Suprapubic skin (tissue), 4 donors: ENCODE measurements at places on chromosomes 5 and 9.

GRCh38 chr9:89191004-89191403, 12.4 kb upstream of the SHC3 start:
- no peak for DNase-seq

DNA sequence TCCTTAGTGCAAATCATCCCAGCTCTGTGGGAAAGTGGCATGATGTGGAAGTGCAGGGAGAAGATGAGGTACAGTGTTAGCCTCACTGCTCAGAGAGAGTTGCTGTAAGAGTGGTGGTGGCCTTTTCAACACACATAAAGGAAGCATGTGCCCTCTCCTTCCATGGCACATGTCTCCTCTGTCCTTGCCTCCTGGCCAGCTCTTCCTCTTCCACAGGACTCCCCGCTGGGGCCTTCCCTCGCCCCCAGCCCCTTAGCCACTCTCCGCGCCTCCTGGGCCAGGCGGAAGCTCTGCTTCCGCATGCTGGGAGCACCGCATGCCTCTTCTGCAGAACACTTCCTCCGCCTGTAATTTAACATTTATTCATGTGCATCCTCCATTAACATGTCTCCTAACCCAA, 4.8 kb upstream of the KCNMB1 start:
- no peak for DNase-seq

GRCh38 chr5:94524841-94525697, 93.3 kb downstream of the KIAA0825 start:
- DNase-seq = no peak

GRCh38 chr9:22279636-22280035, 167.0 kb upstream of the DMRTA1 start:
- DNase-seq = no peak

- DNase-seq = no peak
Observed at GRCh38 chr5:113253037-113253436, 181.8 kb downstream of the TSSK1B start.

- DNase-seq = no peak
Observed at GRCh38 chr5:115415143-115415491, 118.7 kb upstream of the CCDC112 start.

DNA sequence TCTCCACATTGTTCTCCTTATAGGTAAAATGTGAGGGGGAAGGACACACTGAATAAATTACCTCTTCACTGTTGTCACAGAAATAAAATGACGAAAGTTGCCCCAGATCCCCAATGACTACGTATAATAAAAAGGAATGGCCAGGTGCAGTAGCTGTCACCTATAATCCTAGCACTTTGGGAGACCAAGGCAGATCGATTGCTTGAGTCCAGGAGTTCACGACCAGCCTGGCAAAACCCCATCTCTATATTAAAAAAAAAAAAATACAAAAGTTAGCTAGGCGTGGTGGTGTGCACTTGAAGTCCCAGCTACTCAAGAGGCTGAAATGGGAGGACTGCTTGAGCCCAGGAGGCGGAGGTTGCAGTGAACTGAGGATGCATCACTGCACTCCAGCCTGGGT, 82.2 kb upstream of the APC start:
- no peak for DNase-seq

DNA sequence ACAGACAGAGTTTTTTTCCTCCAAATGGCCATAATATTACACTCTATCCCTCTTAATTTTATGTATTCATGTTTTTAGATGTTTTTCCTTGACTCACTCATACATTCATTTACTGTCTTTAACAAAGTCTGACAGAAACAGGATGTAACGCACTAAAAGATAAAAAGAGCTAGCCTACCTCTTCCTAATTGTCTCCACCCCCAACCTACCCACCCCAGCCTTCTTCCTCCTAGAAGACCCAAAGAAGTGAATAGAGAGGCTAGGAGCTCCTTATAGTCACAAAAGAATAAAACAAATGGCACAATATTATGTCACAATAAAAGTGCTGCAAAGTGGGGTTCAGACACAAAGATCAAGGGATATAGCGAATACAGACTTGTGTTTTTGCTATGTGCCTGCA, 719 bp downstream of the NOL8 start:
- no peak for DNase-seq
